ENCODE measurements at places on chromosomes 5 and 9. TPM values are rescaled to one million over a fixed set of nuclear protein-coding genes. Genes with fewer than 3 reads are reported as not detected.

- no peak for DNase-seq
Observed at GRCh38 chr9:78507037-78507436, 210.1 kb downstream of the PSAT1 start.

GRCh38 chr9:135227641-135228251 is 140.3 kb downstream of the OLFM1 start:
- DNase-seq = no peak

DNA sequence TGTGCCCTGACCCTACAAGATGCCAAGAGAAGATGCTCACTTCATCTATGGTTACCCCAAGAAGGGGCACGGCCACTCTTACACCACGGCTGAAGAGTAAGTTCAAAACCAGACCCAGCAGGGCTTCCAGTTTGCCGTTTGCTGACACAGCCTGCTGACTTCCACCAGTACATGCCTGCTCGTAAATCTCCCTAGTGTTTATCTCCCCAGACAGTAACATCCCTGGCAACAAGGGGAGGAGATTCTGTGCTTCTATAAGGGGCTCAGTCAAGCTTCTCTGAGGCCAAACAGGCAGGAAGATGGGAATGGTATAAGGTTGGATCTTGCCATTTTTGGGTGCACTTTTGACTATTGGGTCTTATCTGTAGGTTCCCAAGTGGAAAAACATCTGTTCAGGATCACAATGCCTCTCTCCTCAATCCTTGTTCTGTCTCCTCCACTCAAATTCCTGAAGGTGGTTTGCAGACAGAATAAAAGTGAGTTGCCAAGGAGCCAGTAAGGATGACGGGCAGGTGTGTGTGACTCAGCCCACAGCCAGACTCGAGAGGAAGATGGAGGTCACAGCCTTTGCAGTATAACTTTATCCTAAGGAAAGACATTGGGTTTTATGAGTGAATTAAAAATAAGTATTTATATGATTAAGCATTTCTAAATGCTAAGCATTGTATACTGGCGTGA is 1.9 kb downstream of the MLANA start:
- DNase-seq = peak; percentile 64

GRCh38 chr5:59143926-59144333 is 561.1 kb downstream of the RAB3C start:
- DNase-seq = no peak

GRCh38 chr9:33517373-33517772 is 6.7 kb upstream of the ANKRD18B start:
- DNase-seq = peak; percentile 20

DNA sequence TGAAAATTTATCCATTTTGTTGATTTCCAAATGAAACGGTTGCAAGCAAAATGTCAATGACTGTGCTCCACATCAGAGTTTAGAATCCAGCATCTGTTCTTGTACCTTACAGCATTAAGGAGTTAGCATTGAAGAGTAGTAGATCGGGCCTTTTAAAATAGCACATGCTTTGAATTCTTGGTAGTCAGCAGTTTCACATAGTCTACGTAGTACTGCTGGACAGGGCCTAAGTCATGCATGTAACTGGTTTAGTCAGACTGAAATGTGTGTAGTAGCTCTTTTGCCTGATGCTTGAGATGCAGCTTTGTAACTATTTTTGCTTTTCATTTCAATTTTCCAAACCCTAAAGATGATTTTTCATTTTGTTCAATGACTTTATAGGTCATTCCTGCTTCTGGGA is 19.8 kb downstream of the LECT2 start:
- no peak for DNase-seq

GRCh38 chr5:38471709-38472108 is 84.7 kb downstream of the LIFR start:
- no peak for DNase-seq

- peak; percentile 75 for DNase-seq
Observed at GRCh38 chr5:69083412-69083811, 10.4 kb upstream of the SLC30A5 start.

DNA sequence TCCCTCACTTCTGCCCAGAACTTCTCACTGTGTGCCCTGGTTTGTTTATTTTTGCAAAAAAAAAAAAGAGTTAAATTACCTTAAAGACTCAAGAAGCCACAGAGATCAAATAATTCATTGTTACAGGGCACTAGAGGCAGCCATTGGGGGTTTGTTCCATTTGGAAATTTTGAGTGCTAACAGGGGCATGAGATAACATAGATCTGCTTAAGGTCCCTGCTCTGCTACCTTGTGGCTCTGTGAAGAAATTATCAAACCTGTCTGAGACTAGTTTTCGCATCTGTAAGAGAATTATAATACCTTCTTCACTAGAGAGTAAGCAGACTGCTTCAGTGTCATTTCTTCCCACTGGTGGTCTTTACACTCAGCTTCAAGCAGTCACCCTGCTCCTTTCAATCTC is 394 bp downstream of the TLR4 start:
- no peak for DNase-seq

DNA sequence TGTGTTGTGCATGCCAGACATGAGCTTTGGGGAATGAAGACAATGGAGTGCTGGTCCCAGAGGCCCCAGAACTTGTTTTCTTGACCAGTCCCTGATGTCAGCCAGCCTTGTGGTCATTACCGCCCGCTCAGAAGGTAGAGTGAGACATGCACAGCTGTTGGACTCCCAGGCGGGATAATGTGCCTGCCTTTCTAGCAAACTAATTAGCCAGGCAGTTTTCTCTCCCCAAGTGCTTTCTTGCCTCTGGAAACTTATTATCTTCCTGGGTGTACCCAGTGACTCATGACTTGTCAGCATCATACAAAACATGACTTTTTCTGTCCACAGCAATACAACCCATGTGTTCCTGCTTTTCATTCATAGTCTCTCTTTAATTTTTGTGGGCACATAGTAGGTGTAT is 131.1 kb downstream of the RMI1 start:
- no peak for DNase-seq

- no peak for DNase-seq
Observed at GRCh38 chr5:82911910-82912309, 165.3 kb downstream of the TMEM167A start.

GRCh38 chr5:33558489-33558888 is 117.7 kb downstream of the TARS1 start:
- no peak for DNase-seq

DNA sequence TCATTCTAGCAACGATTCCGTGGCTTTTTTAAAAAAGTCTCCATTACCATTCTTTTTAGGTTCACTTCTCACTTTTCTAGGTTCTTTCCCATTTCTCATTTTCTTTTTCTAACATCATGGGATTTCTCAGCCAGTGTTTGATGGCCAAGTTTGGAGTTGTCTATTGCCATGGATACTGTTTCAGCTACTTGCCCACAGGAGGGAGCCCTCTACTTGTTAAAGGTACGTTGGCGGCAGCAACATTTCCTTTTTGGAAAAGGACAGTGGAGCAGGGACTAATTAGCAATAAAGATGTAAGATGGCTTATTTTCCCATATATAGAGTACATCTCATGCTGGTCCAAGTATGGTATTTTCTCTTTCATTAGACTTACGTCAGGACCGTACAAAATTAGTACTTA is 2257.5 kb upstream of the C9orf72 start:
- DNase-seq = no peak

DNA sequence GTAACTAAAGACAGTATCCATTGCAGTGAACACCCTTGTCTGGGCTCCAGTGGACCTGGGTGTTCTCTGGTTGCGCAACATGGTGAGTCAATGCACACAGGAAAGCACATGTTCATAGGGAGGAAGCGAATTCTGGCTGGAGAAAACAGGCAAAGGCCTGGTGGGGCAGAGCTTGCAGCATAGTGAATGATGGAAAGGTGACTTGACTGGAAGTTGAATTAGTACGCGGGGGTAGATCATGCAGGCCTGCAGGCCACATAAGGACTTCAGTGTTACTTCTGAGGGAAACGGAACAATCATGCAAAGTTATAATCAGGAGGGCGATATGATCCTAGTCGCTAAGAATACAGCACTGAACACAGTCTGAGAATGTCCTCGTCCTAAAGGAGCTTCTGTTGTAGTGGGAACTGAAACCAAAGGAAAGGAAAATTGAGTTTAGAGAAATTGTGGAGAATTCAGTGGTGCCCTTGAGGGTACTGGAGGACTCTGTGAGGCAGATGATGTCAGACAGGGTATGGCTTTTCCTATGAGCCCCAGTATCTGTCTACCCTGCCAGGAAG is 71.9 kb upstream of the RANBP3L start:
- DNase-seq = no peak

- DNase-seq = no peak
Observed at GRCh38 chr5:57816108-57816507, 333.5 kb upstream of the ACTBL2 start.

GRCh38 chr9:73806876-73807275 is 655.2 kb downstream of the ANXA1 start:
- no peak for DNase-seq

DNA sequence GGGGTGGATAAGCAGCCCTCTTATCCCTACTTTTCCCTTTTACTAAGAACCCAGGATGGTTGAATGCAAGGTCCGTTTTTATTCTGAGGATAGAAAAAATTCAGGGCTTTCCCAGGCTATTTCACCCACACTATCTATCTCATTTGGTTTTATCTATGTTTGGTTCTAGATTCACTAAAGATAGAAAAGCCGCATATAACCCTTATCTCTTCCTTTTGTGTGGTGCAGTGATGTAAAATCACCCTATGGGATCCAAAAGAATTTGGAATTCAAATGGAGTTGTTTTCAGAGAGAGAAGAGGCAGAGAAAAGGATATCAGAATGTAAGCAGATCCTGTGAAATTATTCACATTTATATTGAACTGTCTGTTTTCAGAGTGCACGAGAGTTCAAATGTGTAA is 236.3 kb upstream of the RFX3 start:
- no peak for DNase-seq

GRCh38 chr5:132384506-132385050 is 15.1 kb downstream of the SLC22A5 start:
- DNase-seq = no peak

DNA sequence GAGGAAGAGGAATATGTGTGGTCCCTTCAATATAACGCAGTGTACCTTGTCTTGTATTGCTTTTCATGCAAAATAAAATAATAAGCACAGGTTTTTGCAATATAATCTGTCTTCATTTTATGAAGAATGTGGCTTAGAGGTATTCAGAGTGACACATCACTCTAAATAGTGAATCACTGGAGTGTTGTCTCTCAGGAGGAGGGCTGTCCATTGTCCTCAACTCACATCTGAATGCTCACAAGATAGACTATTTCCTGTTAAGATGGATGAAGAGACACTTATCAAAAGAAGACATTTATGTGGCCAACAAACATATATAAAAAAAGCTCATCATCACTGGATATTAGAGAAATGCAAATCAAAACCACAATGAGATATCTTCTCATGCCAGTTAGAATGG is 1147.5 kb upstream of the C9orf72 start:
- DNase-seq = no peak

DNA sequence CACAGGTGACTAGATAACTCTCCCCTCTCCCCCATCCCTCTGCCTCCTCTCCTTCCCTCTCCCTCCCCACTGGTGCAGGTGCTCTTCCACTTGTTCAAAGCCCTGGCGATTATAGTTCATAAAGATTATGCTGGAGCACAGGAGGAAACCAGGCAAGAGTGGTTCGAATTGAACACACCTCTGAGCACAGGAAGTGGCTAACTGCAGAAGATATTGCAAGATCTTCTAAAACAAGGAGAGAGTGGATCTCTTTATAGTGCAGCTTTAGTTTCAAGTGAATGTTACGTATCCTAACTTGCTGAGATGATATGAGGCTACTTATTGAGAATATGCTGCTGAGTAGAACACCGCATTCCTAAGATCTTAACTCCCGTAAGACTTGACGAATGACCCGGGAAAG is 178.4 kb downstream of the GOLPH3 start:
- no peak for DNase-seq

- no peak for DNase-seq
Observed at GRCh38 chr5:158543539-158544387, 556.0 kb downstream of the EBF1 start.

- no peak for DNase-seq
Observed at GRCh38 chr5:139105621-139106071, 92.5 kb downstream of the SIL1 start.

DNA sequence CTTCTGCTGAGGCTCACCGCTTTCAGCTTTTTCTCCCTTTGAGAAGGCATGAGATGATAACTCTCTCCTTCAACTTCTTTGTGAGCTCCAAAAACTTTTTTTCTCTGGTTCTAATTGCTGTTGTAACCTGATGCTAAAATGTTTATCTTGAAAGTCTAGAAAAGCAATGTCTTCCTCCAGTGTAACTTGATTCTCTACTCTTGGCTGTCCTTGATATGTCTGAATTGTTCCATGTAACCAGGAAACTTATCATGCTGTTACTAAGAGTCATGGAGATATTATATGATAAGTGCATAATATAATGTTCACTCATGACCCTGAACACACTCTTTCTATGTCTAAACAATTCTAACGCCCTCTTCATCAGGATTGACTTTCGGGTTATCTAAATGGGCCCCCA is 128.0 kb upstream of the ABCA1 start:
- DNase-seq = no peak

DNA sequence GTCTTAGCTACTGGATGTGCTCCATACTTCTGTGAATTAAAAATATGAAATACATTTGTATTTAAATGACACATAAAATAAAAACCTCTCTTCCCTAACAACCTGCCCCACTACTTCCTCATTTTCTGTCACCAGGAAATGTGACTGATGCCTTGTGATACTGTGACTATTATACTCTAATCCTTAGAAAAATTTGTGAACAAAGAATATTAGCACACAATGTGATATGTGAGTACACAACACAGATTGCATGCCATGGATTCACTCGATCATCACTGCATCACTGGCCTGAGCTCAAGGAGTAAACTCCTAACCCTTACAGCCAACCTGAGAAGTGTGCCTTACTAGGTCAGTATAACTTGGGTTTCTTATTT is 281.0 kb downstream of the EFNA5 start:
- DNase-seq = no peak

Gene GTF3C4
- 8.7 TPM for polyA plus RNA-seq

Gene GRPEL2
- polyA plus RNA-seq = 26.4 TPM

Gene CCDC171
- polyA plus RNA-seq = 0.12 TPM

Gene PCDHB11
- not detected for polyA plus RNA-seq

Gene RPL37
- polyA plus RNA-seq = 4,956 TPM

Gene CDKN2B-AS1
- polyA plus RNA-seq = not detected

Gene AGXT2
- polyA plus RNA-seq = not detected

Gene ANXA2R
- polyA plus RNA-seq = 4.8 TPM

Gene FOXD4L4
- polyA plus RNA-seq = not detected

Gene CDC20B
- polyA plus RNA-seq = not detected

Gene TPPP
- polyA plus RNA-seq = not detected

Gene CRAT
- polyA plus RNA-seq = 6.3 TPM

Gene BARX1
- polyA plus RNA-seq = 0.08 TPM

Gene MARCOL
- polyA plus RNA-seq = not detected

Gene FYB1
- polyA plus RNA-seq = 7.4 TPM

Data from K562 (cell line).